ENCODE measurements at places on chromosomes 7 and 10.
A peak's percentile ranks its signal among the peaks of the same experiment; 100 is the strongest.

GRCh38 chr10:51367127-51367526 lies 292.8 kb downstream of the PRKG1 start:
- DNase-seq = no peak

DNA sequence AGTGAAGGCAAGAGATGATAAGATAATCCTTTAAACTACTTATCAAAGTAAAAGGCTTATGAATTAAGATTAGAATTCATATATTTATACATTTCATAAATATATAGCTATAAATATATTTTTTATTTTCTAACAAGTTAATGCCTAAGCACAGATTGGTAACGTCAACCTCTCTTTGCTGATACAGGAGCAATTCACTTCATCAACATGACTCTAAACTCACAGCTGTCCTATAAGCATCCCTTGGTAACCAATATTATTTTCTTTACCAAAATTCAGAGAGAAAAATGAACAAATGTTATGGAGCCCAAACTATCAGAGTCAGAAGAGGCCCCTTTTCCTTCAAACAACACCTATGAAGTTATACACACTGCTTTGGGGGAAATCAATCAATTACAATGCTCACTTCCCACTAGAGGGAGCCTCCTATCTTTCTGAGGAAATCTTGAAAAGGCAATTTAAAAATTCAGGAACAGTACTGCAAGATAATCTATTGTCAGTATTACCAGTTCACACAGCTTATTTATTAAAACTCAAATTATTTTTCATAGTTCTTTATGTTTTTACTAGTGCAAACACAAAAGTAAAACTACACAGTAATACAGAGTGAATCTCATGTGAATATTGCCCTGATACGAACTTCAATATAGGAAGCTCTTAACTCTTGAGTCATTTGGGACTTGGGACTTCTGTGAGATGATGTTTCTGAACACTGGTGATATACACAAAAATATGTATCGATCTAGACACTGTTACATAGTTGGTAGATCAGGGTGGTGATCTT lies 51.0 kb upstream of the NOBOX start:
- DNase-seq = no peak

DNA sequence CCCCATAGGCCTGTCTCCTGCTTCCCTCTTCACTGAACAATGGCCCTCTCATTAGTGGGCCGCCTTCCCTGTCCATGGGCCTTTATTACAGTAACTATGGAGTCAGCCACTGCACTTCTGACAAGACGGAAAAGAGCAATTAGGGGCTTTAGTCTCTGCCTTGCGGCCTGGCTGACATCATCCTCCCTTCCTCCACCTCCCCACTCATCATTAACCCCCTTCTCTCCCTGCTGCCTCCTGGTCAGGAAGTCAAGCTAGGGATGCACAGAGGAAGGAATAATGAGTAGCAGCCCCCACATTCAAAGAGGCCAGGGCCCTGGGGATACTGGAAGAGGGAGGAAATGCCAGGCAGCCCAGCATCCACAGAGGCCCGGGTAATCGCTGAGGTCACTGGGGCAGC lies 101.6 kb upstream of the PLXNA4 start:
- no peak for DNase-seq

- DNase-seq = no peak
These were observed 4.1 kb downstream of the NOD1 start for GRCh38 chr7:30474485-30474884.

GRCh38 chr7:150898475-150899011 lies 46.2 kb downstream of the AOC1 start:
- DNase-seq = no peak

GRCh38 chr10:69960988-69961880 lies 91.4 kb upstream of the MACROH2A2 start:
- DNase-seq = no peak

- DNase-seq = no peak
These were observed 73.7 kb downstream of the BMPR1A start for GRCh38 chr10:86830043-86830591.

GRCh38 chr10:77636967-77637531 lies 559 bp downstream of the KCNMA1 start:
- no peak for DNase-seq

DNA sequence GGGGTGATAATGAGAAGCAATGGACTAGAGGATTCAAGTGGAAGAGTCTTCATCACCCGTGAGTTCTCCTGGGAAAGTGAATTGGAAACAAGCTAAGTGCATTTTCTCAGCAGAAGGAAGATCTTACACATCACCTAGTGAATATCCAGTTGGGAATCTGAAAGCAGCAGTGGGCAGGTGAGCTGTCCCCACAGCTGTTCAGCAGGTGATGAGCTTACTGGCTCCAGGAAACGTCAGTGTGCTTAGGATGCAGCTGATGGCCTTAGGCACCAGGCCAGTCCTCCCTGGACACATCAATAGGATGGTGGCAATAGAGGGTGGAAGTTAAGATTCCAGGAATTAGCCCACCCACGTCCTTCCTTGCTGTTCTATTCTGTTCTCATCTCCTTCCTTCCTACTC lies 66.7 kb downstream of the NOD1 start:
- DNase-seq = no peak

- no peak for DNase-seq
These were observed 2.9 kb upstream of the NRAP start for GRCh38 chr10:113666682-113667252.

GRCh38 chr10:113626809-113627355 lies 37.0 kb downstream of the NRAP start:
- no peak for DNase-seq

GRCh38 chr7:141563956-141564623 lies 12.9 kb downstream of the AGK start:
- no peak for DNase-seq

DNA sequence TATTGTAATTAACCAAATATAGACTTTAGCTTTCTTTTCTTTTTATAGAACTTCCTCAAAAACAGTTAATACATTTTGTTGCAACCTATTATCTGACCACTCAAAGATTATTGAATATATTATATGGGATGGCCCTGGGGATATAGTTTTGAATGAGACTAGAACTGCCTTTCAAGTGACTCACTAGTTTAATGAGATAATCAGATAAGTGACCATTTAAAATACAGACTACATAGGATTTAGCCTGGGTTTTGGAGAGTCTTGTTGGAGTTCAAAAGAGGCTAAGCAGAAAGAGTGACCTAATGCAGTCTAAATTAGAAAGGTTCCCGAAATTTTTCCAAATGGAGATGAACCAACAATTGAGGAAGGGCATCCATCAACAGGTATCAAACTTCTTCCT lies 305.2 kb upstream of the ETV1 start:
- no peak for DNase-seq

DNA sequence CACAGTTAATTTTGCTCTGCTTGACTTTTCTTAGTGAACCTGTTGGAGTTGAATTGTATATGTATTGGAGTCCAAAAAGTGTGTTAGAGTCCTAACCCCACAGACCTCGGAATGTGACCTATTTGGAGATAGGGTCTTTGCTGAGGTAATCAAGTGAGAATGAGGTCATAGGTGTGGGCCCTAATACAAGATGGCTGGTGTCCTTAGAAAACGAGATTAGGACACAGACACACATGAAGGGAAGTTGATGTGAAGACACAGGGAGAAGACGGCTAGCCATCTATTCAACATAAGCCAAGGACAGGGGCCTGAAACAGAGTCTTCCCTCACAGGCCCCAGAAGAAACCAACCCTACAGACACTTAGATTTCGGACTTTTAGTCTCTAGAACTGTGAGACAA lies 260.6 kb upstream of the NEBL start:
- no peak for DNase-seq

GRCh38 chr7:148622887-148623585 lies 32.5 kb downstream of the C7orf33 start:
- no peak for DNase-seq

DNA sequence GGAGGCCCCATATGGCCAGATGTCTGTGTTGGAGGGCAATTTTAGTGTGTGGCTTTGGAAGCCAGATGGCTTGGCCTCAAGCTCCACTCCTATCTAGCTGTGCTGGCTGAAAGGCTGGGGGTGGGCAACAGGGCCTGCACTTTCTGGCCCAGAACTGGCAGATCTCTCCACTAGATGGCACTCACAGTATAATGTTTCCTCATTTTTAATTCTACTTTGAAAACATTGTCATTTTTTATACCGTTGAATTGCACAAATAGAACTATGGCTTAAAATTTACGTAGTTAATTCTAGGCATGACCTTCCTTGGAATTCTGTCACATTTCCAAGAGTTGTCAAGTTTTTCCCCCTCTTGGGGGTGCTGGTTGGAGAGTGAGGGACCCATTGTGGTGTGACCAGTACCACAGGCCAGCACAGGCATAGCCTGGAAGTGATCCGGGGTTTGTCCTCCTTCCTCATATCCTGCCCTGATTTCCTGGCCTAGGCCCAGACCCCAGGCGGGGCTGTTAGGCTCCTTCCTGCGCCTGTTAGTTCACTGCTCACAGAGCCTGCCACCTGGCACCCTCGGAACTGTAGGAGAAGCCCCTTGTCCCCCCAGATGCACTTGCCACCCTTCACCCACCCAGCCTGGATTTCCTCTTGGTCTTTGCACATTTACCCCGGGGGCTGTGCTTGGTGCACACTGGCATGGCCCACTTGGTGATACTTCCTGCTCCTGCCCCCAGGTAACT lies 52.8 kb downstream of the ARHGAP22 start:
- DNase-seq = no peak

- no peak for DNase-seq
These were observed 203.6 kb downstream of the TCERG1L start for GRCh38 chr10:131107970-131108369.

DNA sequence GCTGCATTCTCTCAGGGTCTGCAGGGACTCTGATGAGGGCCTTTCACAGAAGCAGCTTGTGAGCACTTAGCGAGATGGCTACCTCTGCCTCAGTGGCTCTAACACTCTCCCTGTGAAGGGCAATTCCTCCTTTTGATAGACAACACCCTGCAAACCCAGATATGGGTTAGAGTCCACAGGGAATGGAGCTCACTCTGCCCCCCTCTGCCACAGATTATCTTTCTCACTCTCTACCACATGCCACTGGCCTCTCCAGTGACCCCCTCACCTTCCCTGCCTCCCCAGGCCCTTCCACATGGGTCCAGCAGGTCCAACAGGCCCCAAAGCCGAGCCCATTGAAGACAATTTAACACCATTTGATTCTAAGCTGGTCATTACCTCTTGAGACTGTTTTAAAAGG lies 72.1 kb downstream of the CCDC3 start:
- no peak for DNase-seq

DNA sequence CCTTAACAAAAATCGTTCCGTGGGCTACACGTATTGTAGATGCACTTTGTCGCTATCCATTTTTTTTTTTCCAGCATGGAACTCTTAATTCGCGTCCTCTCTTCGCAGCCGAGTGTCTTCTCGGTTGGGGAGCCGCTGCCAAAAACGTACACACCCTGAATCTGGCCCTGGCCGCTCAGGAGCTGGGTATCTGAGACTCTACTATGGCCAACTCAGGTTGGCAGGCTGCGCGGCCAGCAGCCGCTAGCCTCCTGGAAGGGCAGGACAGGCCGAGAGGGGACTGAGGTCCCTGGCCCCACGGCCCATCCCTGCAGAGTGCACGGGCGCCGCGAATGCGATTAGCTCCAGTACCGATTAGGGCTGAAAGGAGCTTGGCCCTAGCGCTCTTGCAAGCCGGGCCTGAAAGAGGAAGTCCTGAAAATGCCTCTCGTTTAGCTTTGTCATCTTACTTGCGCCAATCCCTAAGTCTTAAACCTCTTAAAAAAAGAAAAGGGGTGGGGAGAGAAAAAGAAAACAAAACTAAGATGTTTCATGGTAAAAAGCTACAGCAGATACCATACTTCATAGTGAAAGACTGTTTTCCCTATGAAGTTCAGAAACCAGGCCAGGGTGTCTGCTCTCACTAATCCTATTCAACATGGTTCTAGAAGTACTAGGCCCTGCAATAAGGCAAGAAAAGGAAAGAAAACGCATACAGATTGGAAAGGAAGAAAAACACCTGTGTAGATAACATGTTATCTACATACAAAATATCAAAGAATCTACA lies 113.2 kb upstream of the RHEB start:
- DNase-seq = peak; percentile 94

- DNase-seq = peak; percentile 9
These were observed 135.4 kb downstream of the MYOF start for GRCh38 chr10:93346694-93347093.

- DNase-seq = no peak
These were observed 712.8 kb downstream of the PARD3 start for GRCh38 chr10:34102237-34102673.

- no peak for DNase-seq
These were observed 3.7 kb upstream of the LDB3 start for GRCh38 chr10:86664341-86665217.

- DNase-seq = no peak
These were observed 11.6 kb downstream of the ZDHHC6 start for GRCh38 chr10:112434988-112435619.

- no peak for DNase-seq
These were observed 6.9 kb downstream of the LRRC27 start for GRCh38 chr10:132338876-132339275.

DNA sequence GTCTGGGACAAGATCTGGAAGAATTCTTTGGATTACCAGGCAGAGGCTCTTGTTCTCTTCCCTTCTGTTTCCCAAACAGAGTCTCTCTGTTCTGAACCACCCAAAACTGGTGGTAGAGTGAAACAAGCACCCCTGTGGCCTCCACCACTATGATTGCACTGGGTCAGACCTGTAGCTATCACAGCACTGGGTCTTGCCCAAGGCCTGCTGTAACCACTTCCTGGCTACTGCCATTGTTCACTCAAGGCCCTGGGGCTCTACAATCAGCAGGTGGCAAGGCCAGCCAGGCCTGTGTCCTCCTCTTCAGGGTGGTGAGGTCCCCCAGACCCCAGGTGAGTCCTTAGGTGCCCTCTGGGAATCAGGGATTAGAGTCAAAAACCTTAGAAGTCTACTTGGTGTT lies 4.1 kb upstream of the LRRC17 start:
- peak; percentile 19 for DNase-seq

DNA sequence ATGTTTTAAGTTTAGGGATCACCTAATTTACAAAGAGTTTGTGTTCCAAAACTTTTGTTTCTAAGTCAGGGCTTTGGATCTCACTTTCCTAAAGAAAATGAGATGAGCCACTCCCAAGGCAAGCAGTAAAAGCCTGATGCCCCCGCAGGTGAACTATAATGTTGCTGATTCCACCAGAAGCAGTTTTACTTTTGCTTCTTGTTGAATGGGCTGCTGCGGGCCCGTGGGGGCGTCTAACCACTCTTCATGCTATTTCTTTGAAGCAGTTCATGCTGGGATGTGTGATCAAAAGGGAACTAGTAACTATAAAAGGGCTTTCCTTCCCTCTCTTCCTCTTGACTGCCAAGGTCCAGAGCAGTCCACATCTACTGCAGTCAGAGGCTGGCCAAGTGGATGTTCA lies 118.7 kb upstream of the NEBL start:
- no peak for DNase-seq

GRCh38 chr7:107180378-107180777 lies 11.6 kb downstream of the HBP1 start:
- no peak for DNase-seq

DNA sequence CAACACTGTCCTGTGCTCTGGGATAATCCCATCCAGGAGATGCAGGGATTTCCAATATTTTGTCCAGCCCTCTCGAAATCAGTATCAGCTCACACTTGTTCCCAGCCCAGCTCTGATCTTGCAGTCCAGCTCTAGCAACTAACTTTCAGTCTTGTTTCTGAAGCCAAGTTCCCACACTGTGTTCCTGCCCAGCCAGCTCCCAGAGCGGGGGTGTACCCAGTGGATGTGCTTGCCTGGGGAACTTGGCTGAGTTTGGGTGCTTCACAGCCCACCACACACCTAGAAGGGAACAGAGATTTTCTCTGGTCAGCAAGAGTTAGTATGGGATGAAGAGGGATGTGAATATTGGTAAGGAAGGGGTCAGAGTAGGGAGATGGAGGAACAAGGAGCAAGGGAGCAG lies 57.5 kb upstream of the RAPGEF5 start:
- DNase-seq = no peak

GRCh38 chr10:48519481-48520183 lies 85.2 kb downstream of the ARHGAP22 start:
- no peak for DNase-seq

All from GF-D8 (cell line).